Thoracic aorta (tissue), 2 donors: ENCODE measurements at places on chromosomes 12 and 14. TPM values are rescaled to one million over a fixed set of nuclear protein-coding genes. Genes with fewer than 3 reads are reported as not detected.

DNA sequence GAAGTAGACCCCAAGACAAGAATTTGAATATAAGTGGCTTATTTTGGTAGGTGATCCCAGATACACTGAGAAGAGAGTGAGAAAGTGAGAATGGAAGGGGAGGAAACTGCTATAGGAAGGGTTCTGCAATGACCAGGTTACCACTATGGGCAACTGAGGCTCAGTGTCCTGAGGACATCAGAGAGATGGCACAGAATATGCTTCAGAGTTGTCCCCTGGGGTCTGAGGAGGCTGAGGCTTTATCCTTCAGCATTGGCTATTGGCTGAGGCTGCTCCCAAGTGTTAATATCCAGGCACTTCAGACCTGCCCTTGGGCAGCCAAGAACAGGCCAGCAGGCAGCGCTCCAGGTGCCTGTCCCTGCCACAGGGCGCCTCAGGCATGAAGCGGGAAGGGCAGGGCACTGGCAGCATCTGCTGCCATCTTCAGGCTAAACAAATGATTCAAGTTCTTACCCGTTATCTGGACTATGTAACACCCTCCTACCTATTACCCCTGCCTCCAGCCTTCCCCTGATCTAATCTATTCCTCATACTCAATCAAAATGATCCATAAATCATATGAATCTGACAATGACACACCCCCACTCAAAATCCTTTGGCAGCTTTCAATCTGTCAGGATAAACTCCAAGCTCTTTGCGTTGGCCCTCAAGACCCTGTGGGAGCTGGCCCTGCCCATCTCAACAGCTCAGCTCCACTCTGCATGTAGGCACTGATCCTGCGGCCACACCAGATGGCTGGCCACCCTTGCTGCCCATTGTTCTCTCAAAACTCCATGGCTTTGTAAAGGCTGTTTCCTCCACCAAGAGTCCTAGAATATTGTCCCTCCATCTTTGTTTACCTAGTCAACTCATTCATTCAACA is 42.4 kb downstream of the CKAP4 start:
- H3K27ac ChIP-seq = no peak overlapping the region
- no peaks in the 10 kb centered on the region for H3K36me3 ChIP-seq
- H3K4me1 ChIP-seq = no peaks in the 10 kb centered on the region
- no peaks in the 10 kb centered on the region for H3K27me3 ChIP-seq
- H3K4me3 ChIP-seq = no peak overlapping the region
- DNase-seq = no peak

GRCh38 chr14:101350691-101351090 is 210.6 kb upstream of the DIO3 start:
- DNase-seq = no peak
- no peaks in the 10 kb centered on the region for H3K4me1 ChIP-seq
- H3K27me3 ChIP-seq = no peaks in the 10 kb centered on the region
- no peak overlapping the region for H3K27ac ChIP-seq
- H3K4me3 ChIP-seq = no peak overlapping the region
- no peaks in the 10 kb centered on the region for H3K36me3 ChIP-seq

DNA sequence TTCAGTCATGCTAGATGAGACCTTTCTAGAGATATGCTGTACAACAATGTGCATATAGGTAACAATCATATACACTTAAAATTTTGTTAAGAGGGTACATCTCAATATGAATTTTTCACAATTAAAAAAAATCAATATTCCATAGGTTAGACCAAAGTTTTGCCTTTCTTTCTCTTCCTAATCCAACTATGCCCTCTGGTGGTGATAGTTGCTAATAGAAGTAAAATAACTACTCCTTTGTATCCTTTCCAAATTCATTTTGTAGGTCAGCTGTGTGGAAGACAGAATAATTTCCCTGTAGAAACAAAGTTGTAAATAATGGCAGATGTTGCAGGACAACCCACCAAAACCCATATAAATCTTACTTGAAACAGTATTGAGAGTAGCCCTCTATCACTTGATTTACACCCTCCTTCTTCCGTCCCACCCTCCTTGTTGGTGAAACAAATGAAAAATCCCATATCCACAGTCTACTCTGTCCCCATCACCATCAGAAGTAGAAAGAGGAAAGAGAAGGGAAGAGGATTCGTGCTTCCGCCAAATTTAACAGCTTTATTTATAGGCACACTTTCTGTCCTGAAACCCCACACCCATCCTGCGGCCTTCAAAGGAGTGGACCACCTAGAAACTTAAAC is 34.2 kb upstream of the KICS2 start:
- no peak for DNase-seq
- H3K4me3 ChIP-seq = no peak overlapping the region
- H3K27me3 ChIP-seq = no peaks in the 10 kb centered on the region
- peaks cover 6% of the 10 kb centered on the region for H3K4me1 ChIP-seq

- no peaks in the 10 kb centered on the region for H3K27me3 ChIP-seq
- no peaks in the 10 kb centered on the region for H3K36me3 ChIP-seq
- H3K27ac ChIP-seq = no peak overlapping the region
- H3K4me3 ChIP-seq = no peak overlapping the region
- H3K4me1 ChIP-seq = no peaks in the 10 kb centered on the region
- no peak for DNase-seq
Measured at GRCh38 chr12:75739912-75740311, 228.5 kb upstream of the KRR1 start.

DNA sequence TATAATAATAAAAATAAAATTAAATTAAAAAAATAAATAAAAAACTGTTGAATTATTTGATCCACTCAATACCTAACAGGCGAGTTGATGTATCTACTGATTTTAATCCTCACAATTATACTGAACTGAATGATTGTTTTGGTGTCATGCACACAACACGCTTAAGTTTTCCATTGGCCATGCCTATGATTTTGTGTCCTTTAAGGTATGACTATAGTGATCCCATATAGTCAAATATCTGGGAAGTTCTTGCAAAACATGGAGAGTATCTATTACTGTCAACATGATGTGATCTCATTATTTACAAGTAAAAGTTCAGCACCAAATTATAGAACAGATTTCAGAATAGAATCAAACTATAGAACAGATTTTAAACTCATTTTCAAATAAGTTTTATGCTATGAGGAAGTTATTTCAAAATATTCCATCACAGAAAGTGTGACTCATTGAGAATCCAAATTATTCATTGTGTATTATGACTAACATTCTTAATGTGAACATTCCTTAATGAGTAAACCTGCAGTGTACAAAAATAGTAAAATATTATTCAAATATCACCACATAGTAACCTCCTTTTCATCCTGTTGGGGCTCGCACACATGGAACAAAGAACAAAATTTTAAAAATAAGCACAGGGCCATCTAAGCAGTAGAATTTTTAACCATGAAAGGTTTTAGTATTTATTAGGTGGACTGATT is 190.4 kb downstream of the SLC25A21 start:
- DNase-seq = no peak
- no peaks in the 10 kb centered on the region for H3K4me1 ChIP-seq
- no peak overlapping the region for H3K4me3 ChIP-seq
- H3K36me3 ChIP-seq = no peaks in the 10 kb centered on the region

- H3K4me3 ChIP-seq = no peak overlapping the region
- no peak overlapping the region for H3K27ac ChIP-seq
- no peaks in the 10 kb centered on the region for H3K4me1 ChIP-seq
Measured at GRCh38 chr14:68856572-68856971, 63.7 kb upstream of the ZFP36L1 start.

DNA sequence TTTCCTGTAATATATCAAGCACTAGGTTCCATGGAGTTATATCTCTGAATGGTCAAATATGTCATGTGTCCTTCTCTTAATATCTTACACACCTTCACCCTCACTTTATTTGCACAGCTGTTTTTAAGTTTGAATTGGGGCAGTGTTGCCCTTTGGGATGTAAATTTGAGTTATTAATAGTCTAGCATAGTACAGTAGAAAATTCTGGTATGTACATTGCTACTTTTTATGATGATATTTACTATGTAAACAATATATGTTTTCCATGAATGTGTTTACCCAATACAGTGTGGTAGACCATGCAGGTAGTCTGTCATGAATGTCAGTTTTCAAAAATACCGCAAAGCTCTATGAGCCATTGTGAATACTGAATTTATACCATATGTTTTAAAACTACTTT is 50.5 kb downstream of the METTL25 start:
- H3K4me3 ChIP-seq = no peak overlapping the region
- no peaks in the 10 kb centered on the region for H3K36me3 ChIP-seq
- no peak overlapping the region for H3K27ac ChIP-seq
- no peaks in the 10 kb centered on the region for H3K4me1 ChIP-seq

GRCh38 chr14:104683653-104684448 is 5.6 kb upstream of the INF2 start:
- H3K36me3 ChIP-seq = no peaks in the 10 kb centered on the region
- H3K4me1 ChIP-seq = peaks cover 56% of the 10 kb centered on the region
- H3K27me3 ChIP-seq = no peaks in the 10 kb centered on the region
- DNase-seq = no peak
- no peak overlapping the region for H3K4me3 ChIP-seq

DNA sequence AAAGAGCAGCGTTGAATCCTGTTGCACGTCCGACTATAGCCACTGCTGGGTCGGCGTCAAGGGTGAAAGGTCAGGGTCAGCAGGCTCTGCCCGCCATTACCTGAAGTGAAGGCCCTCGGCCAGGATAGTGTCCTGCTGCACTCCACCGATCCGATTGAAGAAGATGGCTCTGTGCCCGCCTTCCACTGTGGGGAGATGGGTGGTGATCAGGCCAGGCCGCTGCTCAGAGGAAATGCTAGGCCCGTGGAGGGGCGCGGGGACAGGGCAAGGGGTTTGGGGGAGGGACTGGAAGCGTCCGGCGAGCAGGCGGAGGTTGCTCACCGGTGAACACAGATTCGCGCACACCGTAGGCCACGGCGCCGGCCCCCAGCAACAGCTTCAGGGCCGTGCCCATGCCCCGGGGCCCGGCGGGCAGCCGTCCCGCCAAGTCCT is 352 bp downstream of the PHB2 start:
- peak overlapping the region; percentile 88 for H3K27ac ChIP-seq
- DNase-seq = no peak
- no peaks in the 10 kb centered on the region for H3K27me3 ChIP-seq
- peaks cover 46% of the 10 kb centered on the region for H3K36me3 ChIP-seq
- peaks cover 27% of the 10 kb centered on the region for H3K4me1 ChIP-seq

DNA sequence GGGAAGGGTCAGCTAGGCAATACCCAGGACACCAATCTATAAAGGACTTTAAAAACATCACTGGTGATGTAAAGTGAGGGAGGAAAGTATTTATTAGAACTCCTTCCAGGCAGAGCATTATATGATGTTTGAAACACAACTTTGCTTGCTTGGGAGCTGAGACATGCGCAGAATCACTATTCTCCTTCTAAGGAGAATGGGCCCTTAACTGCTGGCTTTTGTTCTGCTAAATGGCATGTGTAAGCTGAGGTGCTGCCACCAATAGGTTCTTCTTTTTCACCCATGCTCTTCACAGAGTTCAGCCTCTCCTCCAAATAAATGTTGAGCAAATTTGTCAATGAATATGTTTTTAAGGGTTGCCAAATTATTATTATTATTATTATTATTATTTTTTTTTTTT is 3.9 kb downstream of the STAC3 start:
- H3K27ac ChIP-seq = no peak overlapping the region
- H3K4me3 ChIP-seq = no peak overlapping the region
- no peak for DNase-seq
- H3K27me3 ChIP-seq = no peaks in the 10 kb centered on the region
- peaks cover 16% of the 10 kb centered on the region for H3K4me1 ChIP-seq

DNA sequence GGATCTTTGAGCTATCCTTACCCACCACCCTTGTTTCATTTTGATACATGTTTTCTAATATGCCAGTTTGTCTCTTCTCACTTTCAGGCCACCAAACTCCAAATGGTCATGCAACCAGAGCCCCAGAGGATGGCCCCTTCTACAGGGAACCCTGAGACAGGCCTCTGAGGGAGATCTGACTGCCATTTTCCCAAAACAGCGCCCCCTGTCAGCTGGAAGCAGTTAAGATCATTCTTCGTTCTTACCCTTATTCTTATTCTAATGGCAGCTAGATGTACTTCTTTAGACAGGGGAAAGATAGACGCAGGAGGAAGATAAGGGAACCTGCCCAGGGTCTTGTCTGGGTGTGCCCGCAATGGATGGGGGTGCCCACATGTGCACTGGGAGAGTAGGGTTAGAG is 38.4 kb downstream of the C12orf56 start:
- H3K4me3 ChIP-seq = no peak overlapping the region
- no peak for DNase-seq
- no peaks in the 10 kb centered on the region for H3K36me3 ChIP-seq
- H3K27me3 ChIP-seq = no peaks in the 10 kb centered on the region
- H3K4me1 ChIP-seq = no peaks in the 10 kb centered on the region

GRCh38 chr14:95389471-95390011 is 69.8 kb upstream of the CLMN start:
- DNase-seq = peak; percentile 70
- no peaks in the 10 kb centered on the region for H3K27me3 ChIP-seq
- H3K4me3 ChIP-seq = no peak overlapping the region

DNA sequence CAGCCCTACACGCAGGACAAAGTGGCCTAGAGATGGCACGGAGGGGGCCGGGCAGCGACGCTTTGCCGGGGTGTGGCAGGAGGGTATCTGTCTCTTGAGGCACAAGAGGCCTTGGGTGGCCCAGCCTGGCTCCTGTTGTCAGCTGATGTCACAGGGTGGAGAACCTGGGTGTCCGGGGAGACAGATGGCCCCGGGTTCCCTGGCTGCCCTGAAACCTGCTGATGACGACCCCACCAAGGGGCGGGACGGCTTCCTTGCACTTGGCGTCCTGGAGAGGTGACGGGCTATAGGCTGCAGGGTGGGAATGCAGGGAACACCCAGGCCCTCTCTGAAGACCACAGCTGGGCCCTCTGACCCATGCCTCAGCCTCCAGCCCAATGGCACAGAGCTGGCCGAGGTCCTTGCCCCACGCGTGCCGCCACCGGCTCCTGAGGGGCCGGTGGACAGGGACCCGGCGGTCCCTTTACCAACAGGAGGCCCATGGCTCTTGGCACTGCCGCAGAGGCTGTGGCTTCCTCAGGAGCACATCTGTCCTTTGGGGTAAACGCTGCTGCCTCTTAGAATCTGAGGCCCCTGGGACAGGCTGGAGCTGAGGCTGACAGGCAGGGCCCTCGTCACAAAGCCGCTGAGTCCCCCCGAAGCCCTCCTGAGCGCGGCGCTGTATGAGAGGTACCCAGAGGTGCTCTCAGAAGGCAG is 16.4 kb downstream of the TRMT61A start:
- H3K4me3 ChIP-seq = no peak overlapping the region
- H3K4me1 ChIP-seq = peaks cover 63% of the 10 kb centered on the region
- DNase-seq = no peak
- H3K36me3 ChIP-seq = no peaks in the 10 kb centered on the region
- H3K27me3 ChIP-seq = no peaks in the 10 kb centered on the region
- no peak overlapping the region for H3K27ac ChIP-seq

The DBX2 gene
- 0.27 TPM for total RNA-seq

The ZFYVE1 gene
- total RNA-seq = 31.6 TPM

The PTPRQ gene
- total RNA-seq = 2.4 TPM

The GALNT16 gene
- total RNA-seq = 15.8 TPM

The FKBP3 gene
- 38.2 TPM for total RNA-seq

The OR6C70 gene
- not detected for total RNA-seq

The SSTR1 gene
- total RNA-seq = 0.95 TPM

The FZD10 gene
- 2.8 TPM for total RNA-seq

The CD4 gene
- total RNA-seq = 25.0 TPM
